ENCODE measurements at places on chromosomes 2 and 18.

DNA sequence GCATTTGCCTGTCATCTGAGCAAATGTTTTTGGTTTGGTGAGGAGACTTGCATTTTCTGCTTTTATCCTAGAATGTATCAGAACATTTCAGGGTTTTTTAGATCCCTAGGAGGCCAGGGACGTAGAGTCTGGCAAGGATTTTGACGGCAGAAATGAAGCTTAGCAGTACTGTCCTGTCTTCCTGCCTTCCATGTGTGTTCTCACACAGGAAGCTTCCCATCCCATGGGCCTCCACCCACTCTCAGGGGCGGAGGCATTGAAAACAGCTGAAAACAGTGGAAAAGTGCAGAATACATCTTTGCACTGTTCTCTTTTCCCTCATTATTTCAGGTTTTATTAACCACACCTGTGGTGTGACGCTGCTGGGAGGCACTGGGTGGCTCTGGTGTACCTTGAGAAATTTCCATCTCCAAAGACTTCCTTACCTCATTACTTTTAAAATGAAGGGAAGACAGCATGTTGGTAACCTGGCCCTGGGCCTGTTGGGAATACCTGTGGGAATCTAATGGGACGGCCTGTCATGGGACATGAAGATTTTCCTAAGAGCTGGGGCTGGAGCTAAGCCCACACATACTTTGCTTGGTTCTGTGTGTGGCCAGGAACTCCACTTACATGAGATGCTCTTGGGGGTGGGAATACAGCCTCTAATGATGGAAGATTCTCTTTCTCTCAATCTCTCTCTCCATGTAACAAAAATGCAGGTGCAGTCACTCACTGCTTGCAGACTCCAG is 20.5 kb downstream of the PCARE start:
- no peak overlapping the region for H3K27ac ChIP-seq
- no peak overlapping the region for H3K4me3 ChIP-seq
- H3K4me1 ChIP-seq, result peaks cover 14% of the 10 kb centered on the region

DNA sequence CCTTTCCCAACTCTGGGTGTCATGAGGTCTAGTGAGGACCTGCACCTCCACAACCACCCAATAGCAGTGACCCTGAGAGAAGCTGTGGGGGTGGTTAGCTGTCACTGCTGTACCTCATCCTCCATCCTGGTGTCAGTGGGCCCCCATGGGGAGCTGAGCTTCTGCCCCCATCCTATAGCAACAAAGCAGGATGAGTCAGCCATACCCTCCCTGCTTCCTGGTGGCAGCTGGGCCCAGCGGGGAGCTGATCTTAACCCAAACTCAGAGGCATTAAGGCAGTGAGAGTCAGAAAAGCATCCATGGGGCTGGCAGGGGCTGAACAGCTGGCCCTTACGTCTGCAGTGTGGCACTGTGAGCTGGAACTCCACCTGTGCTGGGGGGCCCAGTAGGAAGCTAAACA is 247.8 kb upstream of the HDAC4 start:
- peaks cover 18% of the 10 kb centered on the region for H3K27me3 ChIP-seq
- H3K4me1 ChIP-seq, result no peaks in the 10 kb centered on the region
- no peak overlapping the region for H3K4me3 ChIP-seq
- H3K36me3 ChIP-seq, result no peaks in the 10 kb centered on the region
- H3K27ac ChIP-seq, result no peak overlapping the region
- no peak for DNase-seq

- no peak for DNase-seq
- H3K36me3 ChIP-seq, result no peaks in the 10 kb centered on the region
- H3K4me3 ChIP-seq, result peak overlapping the region; percentile 15
- peak overlapping the region; percentile 43 for H3K27ac ChIP-seq
- H3K4me1 ChIP-seq, result peaks cover 21% of the 10 kb centered on the region
- no peaks in the 10 kb centered on the region for H3K27me3 ChIP-seq
These were observed 58.7 kb upstream of the RALBP1 start for GRCh38 chr18:9416563-9417072.

- no peak for DNase-seq
- peaks cover 9% of the 10 kb centered on the region for H3K4me1 ChIP-seq
- H3K4me3 ChIP-seq, result no peak overlapping the region
- H3K27me3 ChIP-seq, result no peaks in the 10 kb centered on the region
These were observed 53.5 kb downstream of the SEPTIN10 start for GRCh38 chr2:109560265-109560664.

DNA sequence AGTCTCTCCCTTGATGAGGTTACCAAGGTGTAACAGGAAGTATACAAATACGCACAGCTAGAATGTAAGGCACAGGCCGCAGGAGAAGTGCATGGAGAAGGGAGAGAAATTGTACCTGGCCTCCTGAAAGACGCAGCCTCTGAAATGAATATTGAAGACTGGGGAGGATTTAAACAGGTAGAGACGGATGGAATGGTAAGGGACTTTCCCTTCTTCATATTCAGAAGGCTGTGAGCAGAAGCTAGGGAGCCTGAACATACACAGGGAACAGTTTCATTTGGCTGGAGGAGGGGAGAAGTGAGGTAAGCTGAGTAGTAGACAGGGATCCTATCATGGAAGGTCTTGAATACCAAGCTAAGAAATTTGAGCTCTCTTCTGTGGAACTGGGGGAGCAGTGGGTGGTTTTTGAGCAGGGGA is 112.7 kb downstream of the ANKRD44 start:
- no peak for DNase-seq
- H3K27ac ChIP-seq, result no peak overlapping the region
- no peaks in the 10 kb centered on the region for H3K36me3 ChIP-seq
- H3K4me1 ChIP-seq, result peaks cover 26% of the 10 kb centered on the region

DNA sequence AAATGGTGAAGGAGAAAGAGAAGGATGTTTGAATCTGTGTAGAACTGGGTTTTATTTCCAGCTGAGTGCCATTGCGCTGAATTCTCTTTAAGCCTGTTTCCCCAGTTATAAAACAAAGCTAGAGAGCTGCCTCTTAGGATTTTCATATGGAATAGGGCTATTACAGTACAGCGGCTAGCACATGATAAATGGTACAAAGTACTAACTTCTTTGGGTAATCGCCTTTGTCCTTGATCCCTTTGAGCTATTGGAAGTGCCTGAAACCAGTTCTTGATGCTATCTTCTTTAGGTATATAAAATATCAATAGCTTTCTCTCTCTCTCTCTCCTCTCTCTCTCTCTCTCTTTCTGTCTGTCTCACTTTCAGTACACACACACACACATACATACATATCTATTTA is 71.3 kb downstream of the SOX11 start:
- no peaks in the 10 kb centered on the region for H3K36me3 ChIP-seq
- H3K4me3 ChIP-seq, result no peak overlapping the region
- peaks cover 5% of the 10 kb centered on the region for H3K27me3 ChIP-seq
- H3K27ac ChIP-seq, result no peak overlapping the region
- DNase-seq, result no peak

GRCh38 chr18:71450257-71450656 is 1093.9 kb downstream of the CBLN2 start:
- no peaks in the 10 kb centered on the region for H3K27me3 ChIP-seq
- no peak overlapping the region for H3K27ac ChIP-seq
- no peak for DNase-seq

GRCh38 chr2:186486651-186487647 is 889 bp downstream of the ZC3H15 start:
- H3K27me3 ChIP-seq, result no peaks in the 10 kb centered on the region
- H3K4me3 ChIP-seq, result peak overlapping the region; percentile 82
- no peaks in the 10 kb centered on the region for H3K36me3 ChIP-seq
- H3K27ac ChIP-seq, result peak overlapping the region; percentile 96

DNA sequence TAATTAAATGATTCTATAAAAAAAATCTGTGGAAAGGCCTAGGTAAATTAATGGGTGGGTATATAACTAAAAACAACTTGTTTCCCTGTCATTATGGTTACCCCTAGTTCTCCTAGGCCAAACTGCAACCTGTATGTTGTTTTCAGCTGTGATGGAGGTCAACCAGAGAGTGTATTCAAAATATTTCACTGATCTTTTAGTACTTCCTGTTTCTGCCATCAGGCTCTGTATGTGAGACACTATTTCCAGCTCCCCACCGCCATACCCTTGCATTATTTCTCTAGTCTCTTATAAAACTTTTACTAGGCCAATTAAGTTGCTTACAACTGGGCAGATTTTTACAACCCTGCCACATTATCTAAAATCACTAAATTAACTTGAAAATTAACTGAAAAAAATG is 21.0 kb upstream of the CDKL4 start:
- DNase-seq, result no peak
- no peak overlapping the region for H3K4me3 ChIP-seq
- H3K4me1 ChIP-seq, result no peaks in the 10 kb centered on the region

- peaks cover 4% of the 10 kb centered on the region for H3K4me1 ChIP-seq
- no peak overlapping the region for H3K4me3 ChIP-seq
- no peak overlapping the region for H3K27ac ChIP-seq
- no peak for DNase-seq
- H3K27me3 ChIP-seq, result peaks cover 11% of the 10 kb centered on the region
These were observed 18.4 kb upstream of the ITM2C start for GRCh38 chr2:230846360-230846759.

DNA sequence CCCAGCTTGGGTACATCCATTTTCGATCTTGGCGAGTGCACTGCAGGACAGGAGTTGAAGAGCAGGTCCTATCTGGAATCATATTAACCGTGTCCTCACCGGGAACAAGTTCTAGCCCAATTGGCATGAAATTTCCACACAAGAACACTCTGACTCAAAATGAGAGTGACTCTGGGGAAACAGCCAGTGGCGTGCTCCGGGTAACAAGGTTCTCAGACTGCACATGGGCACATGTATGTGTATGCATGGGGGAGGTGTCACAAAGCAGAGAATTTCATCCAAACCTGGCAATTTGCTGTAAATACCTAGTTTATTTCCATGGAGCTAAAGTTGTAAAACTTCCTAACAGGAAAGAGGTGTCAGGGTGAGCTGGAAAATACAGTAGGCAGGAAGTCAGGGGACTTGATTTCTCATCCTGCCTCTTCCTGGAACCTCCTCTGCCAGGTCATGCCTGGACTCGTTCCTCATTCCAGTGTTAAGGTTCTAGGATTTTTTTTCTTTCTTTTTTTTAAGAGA is 1.7 kb downstream of the TUBB6 start:
- H3K27me3 ChIP-seq, result no peaks in the 10 kb centered on the region
- peak; percentile 38 for DNase-seq
- H3K4me1 ChIP-seq, result peaks cover 59% of the 10 kb centered on the region
- peak overlapping the region; percentile 100 for H3K27ac ChIP-seq
- H3K4me3 ChIP-seq, result peak overlapping the region; percentile 94

- peaks cover 42% of the 10 kb centered on the region for H3K36me3 ChIP-seq
- no peak overlapping the region for H3K4me3 ChIP-seq
- H3K27me3 ChIP-seq, result no peaks in the 10 kb centered on the region
- no peak for DNase-seq
- peaks cover 8% of the 10 kb centered on the region for H3K4me1 ChIP-seq
These were observed 61.1 kb downstream of the XRCC5 start for GRCh38 chr2:216170076-216170763.

DNA sequence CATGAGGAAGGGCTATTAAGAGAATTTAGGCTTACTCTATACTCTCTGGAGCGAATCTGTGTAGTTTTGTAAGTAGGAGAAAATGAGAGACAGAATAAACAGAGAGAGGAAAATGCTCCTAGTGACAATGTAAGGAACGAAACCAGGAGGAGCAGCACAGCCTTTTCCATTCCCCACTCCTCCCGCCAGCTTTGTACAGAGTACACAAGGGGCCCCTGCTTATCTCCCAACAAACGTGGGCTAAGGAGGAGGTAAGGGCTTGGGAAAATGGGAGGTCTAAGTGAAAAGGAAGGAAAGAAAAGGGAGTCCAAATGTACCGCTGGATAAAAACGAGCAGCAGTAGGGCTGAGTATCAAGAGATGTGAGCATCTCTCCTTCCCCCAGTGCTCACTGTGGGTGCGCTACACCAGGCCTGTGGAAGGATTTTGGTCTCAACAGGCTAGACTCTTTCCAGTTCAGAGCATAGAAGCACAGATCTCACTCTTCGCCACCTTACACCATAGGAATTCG is 12.1 kb upstream of the IHH start:
- no peaks in the 10 kb centered on the region for H3K27me3 ChIP-seq
- H3K36me3 ChIP-seq, result peaks cover 23% of the 10 kb centered on the region
- no peak overlapping the region for H3K4me3 ChIP-seq

DNA sequence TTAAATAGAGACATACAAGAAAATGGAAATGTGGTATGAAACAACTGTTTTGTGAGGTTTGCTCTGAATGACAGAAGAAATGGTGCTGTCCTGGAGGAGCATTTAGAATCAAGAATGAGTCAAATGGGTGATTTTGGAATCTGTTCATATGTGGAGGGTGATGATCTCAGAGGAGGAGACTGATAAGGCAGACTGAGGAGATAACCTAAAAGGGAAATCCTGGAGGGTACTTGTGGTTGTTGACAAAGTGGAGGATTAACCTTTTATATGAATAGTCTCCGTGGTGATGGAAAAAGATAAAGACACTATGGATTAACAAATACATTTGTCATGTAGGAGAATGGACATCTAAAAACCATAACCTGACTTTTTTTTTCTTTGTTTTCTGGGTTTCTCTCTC is 74.1 kb downstream of the MMADHC start:
- H3K27ac ChIP-seq, result no peak overlapping the region
- H3K27me3 ChIP-seq, result peaks cover 3% of the 10 kb centered on the region
- H3K4me3 ChIP-seq, result no peak overlapping the region
- no peak for DNase-seq

GRCh38 chr18:25177631-25178030 is 174.3 kb downstream of the ZNF521 start:
- H3K36me3 ChIP-seq, result no peaks in the 10 kb centered on the region
- H3K4me1 ChIP-seq, result no peaks in the 10 kb centered on the region
- no peaks in the 10 kb centered on the region for H3K27me3 ChIP-seq

DNA sequence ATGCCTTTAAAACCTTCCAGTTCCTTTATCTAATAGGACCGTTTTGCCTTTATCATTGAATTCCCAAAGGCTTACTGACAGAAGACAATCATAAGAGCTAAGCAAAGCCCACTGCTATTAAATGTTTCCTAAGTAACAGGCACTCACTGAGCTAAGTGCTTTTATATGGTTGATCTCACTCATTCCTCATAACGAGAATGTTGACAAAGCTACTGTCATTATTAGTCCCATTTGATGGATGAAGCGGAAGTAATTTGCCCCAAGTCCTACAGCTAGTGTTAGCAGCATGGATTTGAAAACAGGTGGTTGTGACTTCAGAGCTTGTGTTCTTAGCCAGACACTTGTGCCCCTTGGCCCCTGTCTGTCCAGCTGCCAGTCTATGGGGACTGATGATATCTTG is 134.8 kb upstream of the SERPINE2 start:
- DNase-seq, result no peak
- H3K4me3 ChIP-seq, result no peak overlapping the region
- H3K27ac ChIP-seq, result no peak overlapping the region
- no peaks in the 10 kb centered on the region for H3K4me1 ChIP-seq
- H3K27me3 ChIP-seq, result no peaks in the 10 kb centered on the region
- H3K36me3 ChIP-seq, result no peaks in the 10 kb centered on the region

DNA sequence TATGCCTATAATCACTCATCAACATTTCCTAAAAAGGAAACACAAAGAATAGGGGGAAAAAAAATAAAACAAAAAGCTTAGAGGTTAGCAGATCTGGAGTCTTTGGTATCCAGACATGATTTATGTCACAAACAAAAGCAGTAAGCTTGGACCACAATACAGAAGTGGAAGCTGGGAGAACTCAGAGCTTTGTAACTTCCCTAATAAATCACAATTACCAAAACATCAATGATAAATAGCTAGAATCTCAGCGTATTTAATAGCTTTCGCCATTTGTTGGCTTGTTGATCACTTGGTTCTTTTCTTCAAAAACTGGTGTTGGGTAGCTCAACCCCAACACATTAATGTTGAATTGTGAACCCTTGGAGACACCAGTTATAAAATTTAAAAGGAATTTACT is 392.5 kb downstream of the IRS1 start:
- H3K27me3 ChIP-seq, result no peaks in the 10 kb centered on the region
- no peak for DNase-seq
- H3K36me3 ChIP-seq, result no peaks in the 10 kb centered on the region
- no peaks in the 10 kb centered on the region for H3K4me1 ChIP-seq
- no peak overlapping the region for H3K27ac ChIP-seq
